Panc1 (cell line): ENCODE measurements at places on chromosomes 12 and 14. TPM values are rescaled to one million over a fixed set of nuclear protein-coding genes. Genes with fewer than 3 reads are reported as not detected.

- H3K27me3 ChIP-seq = no peaks in the 10 kb centered on the region
- no peaks in the 10 kb centered on the region for H3K36me3 ChIP-seq
- no peak overlapping the region for H3K4me3 ChIP-seq
- no peak overlapping the region for H3K27ac ChIP-seq
- H3K4me1 ChIP-seq = no peaks in the 10 kb centered on the region
- no peak for DNase-seq
Observed at GRCh38 chr12:113271466-113271852, 50.2 kb downstream of the TPCN1 start.

Gene KLHL33
- not detected for total RNA-seq

GRCh38 chr12:69092137-69092536 lies 147.2 kb upstream of the CPSF6 start:
- DNase-seq = no peak
- no peak overlapping the region for H3K4me3 ChIP-seq
- peaks cover 8% of the 10 kb centered on the region; the same call in 1 of the 2 replicates for H3K27me3 ChIP-seq
- no peaks in the 10 kb centered on the region for H3K36me3 ChIP-seq

- no peaks in the 10 kb centered on the region for H3K4me1 ChIP-seq
- no peak overlapping the region for H3K4me3 ChIP-seq
- no peak overlapping the region for H3K27ac ChIP-seq
- H3K36me3 ChIP-seq = peaks cover 27% of the 10 kb centered on the region
Observed at GRCh38 chr14:102029956-102030355, 56.9 kb downstream of the HSP90AA1 start.

DNA sequence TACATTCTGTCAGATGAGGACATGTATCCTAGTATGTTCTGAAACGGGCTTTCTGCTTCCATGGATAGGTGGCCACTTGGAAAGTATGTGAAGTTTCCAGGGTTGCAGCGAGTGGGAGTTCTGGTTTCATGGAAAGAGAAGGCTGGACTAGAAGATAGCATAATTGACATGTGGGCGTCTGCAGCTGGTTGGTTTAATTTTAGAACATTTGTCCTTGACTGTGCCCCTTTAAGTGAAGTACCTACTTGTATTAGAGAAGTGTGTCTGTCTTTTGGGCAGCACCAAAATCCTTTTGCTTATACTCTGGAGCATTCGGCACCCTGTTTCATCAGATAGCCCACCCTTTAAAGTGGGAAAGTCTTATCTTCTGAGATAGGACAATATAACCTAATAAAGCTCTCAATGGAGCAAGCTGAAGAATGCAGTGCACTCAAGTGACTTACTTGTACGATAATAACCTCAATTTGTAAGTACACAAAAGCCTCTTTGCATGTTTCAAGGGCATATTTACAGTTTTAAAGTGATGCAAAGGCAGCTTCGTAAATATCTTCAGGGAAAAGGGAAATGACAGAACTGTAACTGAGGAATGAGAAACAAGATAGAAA lies 35.2 kb downstream of the NTN4 start:
- no peaks in the 10 kb centered on the region for H3K4me1 ChIP-seq
- H3K27me3 ChIP-seq = no peaks in the 10 kb centered on the region
- no peak overlapping the region for H3K4me3 ChIP-seq
- no peaks in the 10 kb centered on the region for H3K36me3 ChIP-seq
- no peak for DNase-seq

Gene TAS2R9
- total RNA-seq = not detected

DNA sequence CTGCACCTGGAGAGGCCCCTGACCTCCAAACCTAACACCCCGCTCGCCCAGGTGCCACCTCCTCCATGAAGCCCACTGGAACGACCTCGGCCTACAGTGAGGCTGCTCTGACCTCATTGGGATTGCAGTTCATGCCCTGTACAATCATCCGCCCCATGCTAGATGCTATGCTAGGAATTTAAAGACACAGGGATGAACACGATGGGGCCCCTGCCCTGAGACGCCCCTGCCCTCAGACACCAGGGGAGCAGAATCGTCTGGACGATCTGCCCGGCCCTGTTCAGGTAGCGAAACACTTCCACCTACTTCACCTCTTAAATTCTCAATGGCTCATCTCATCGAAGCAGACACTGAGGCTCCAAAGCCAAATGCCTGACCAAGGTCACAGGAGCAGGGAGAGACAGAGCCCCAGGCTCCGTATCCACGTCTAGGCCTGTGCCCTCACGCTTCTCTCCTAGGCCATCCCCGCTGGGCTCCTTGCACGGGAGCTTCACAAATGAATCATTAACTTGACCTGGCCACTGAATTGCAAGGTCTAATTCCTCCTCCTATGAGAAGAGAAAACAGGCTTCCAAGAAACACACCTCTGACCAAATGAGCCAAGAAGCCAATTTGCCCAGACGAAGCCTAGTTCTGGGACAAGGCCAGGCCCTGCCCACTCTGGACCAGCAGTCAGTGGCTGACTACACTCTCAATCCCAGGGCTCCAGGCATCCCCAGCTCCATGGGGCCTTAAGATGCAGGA lies 35.2 kb downstream of the SCARB1 start:
- no peaks in the 10 kb centered on the region for H3K27me3 ChIP-seq
- H3K4me1 ChIP-seq = peaks cover 55% of the 10 kb centered on the region
- H3K36me3 ChIP-seq = no peaks in the 10 kb centered on the region
- no peak overlapping the region for H3K4me3 ChIP-seq
- DNase-seq = no peak
- peak overlapping the region; percentile 91 for H3K27ac ChIP-seq

GRCh38 chr12:78035901-78036606 lies 205.4 kb downstream of the NAV3 start:
- no peak overlapping the region for H3K4me3 ChIP-seq
- H3K36me3 ChIP-seq = no peaks in the 10 kb centered on the region
- DNase-seq = no peak
- H3K27ac ChIP-seq = no peak overlapping the region
- H3K4me1 ChIP-seq = no peaks in the 10 kb centered on the region

- H3K4me1 ChIP-seq = peaks cover 27% of the 10 kb centered on the region
- no peak overlapping the region for H3K4me3 ChIP-seq
- DNase-seq = no peak
Observed at GRCh38 chr14:103391048-103391447, 5.8 kb downstream of the MARK3 start.

Gene GALNT6
- total RNA-seq = 6.5 TPM

DNA sequence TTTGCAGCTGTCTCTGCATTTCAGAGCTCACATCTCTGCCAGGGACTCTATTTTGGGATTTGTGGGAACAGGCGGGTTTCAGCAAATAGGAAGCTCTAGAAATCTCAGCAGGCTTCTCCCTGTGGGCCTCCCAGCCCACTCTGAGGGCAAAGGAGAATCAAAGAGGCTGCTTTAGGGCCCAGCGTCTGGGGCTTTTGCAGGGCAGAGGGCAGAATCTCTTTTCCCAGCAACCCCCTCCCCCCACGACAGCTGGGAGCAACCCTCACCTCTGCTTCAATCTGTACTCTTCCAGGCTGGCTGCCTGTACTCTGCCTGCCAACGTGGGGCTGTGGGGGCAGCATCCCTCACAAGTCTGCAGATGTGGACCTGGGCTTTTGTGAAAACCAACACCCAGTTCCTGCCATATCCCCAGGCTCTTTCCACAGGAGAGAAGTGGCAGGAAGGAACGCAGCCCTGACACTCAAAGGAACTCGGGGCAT lies 529.6 kb upstream of the TBX3 start:
- no peaks in the 10 kb centered on the region for H3K27me3 ChIP-seq
- no peaks in the 10 kb centered on the region for H3K36me3 ChIP-seq
- no peaks in the 10 kb centered on the region for H3K4me1 ChIP-seq
- H3K4me3 ChIP-seq = no peak overlapping the region

DNA sequence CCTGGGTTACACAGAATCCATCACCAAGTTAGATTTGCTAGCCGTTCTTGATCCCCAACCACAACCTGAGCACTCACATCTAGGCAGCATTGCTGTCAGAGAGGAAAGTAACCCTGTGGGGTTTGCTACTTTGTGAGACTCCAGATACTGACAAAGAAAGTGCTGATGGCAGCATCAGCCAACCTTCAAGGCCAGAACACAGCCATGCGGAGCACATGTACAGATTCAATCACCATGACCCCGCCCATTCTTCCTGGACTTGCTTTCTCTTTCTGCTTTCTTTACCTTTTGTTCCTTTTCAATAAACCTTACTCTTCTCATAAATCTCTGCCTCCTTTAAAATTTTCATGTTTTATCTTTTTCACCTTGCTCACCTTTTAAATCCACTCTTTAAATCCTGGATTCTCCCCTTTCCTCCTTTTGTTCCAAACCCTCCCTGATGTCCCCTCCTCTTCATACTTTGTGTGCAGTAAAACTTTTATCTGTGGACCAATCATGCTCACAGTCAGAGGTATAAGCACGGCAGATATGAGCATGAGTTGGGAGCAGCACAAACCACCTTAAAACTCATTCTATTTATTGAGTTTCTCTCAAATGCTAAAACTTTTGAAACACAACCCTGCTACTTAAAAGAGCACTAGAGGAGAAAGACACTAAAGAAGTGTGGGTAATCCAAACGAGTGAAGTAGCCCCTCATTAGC lies 21.9 kb upstream of the CERS5 start:
- H3K27ac ChIP-seq = peak overlapping the region; percentile 73
- H3K36me3 ChIP-seq = peaks cover 14% of the 10 kb centered on the region
- no peak overlapping the region for H3K4me3 ChIP-seq
- DNase-seq = no peak
- H3K4me1 ChIP-seq = peaks cover 29% of the 10 kb centered on the region

DNA sequence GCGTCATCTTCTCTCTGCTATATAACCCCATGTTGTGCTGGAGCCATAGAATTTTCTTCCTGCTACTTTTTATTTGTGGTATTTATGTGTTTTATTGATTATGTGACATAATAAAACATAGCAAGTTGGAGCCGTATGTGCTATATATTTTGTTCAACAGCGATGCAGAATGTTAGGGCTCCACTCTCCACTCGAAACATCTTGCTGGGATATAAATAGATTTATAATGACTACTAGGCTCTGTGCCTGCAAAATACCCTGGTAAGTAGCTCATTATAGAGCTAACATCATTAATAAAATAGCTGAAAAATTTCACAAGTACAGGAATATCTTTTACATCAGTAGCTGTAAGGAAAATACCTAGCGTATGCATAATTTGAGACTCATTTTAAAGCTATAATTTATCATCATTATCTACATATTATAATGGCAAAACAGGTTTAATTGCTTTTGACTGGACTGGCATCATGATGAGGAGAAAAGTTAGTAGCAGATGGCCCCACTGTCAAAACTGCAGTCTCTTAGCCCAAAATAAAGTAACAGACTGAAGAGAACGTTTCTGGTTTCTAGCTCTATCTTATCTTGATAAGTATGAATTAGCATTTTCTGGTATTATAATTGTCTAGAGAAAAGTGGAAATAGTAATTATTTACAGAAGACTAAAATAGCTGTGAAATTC lies 263.0 kb downstream of the NEDD1 start:
- DNase-seq = no peak
- H3K4me3 ChIP-seq = no peak overlapping the region
- no peaks in the 10 kb centered on the region for H3K27me3 ChIP-seq
- H3K27ac ChIP-seq = no peak overlapping the region

Gene CCDC197
- not detected for total RNA-seq

Gene CISTR
- total RNA-seq = not detected

- H3K4me3 ChIP-seq = peak overlapping the region; percentile 57
- H3K36me3 ChIP-seq = no peaks in the 10 kb centered on the region
- no peaks in the 10 kb centered on the region for H3K27me3 ChIP-seq
- DNase-seq = no peak
- H3K27ac ChIP-seq = peak overlapping the region; percentile 82; the same call in 1 of the 2 replicates
Observed at GRCh38 chr14:81169711-81170103, 51.1 kb downstream of the GTF2A1 start.

Gene RNU4-1
- total RNA-seq = 1,565 TPM

Gene KRT86
- 1.1 TPM for total RNA-seq

DNA sequence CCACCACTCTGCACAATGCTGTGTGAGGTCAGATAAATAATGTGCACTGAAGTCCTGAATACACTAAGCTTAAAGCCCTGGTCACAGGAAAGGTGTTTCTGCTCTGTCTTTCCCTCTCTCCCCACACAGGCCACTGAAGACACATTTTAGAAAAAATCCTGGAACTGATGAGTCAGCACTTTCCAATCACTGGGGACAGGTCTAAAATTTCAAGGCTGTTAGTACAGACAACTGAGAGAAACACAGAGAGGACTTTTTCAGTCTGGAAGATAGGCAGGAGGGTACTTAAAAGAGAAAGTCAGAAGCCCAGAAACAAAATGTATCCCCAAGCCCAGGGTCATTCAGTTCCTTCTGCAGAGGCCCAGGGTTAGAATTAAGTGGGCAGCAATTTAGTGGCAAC lies 333.9 kb upstream of the CCDC196 start:
- no peak for DNase-seq
- H3K27me3 ChIP-seq = no peaks in the 10 kb centered on the region; the same call in 1 of the 2 replicates
- H3K27ac ChIP-seq = no peak overlapping the region
- H3K4me1 ChIP-seq = no peaks in the 10 kb centered on the region
- H3K36me3 ChIP-seq = no peaks in the 10 kb centered on the region

- H3K4me3 ChIP-seq = no peak overlapping the region
- H3K27ac ChIP-seq = no peak overlapping the region
- peaks cover 14% of the 10 kb centered on the region for H3K4me1 ChIP-seq
- no peaks in the 10 kb centered on the region for H3K27me3 ChIP-seq
Observed at GRCh38 chr12:64556231-64556630, 54.1 kb upstream of the RASSF3 start.

DNA sequence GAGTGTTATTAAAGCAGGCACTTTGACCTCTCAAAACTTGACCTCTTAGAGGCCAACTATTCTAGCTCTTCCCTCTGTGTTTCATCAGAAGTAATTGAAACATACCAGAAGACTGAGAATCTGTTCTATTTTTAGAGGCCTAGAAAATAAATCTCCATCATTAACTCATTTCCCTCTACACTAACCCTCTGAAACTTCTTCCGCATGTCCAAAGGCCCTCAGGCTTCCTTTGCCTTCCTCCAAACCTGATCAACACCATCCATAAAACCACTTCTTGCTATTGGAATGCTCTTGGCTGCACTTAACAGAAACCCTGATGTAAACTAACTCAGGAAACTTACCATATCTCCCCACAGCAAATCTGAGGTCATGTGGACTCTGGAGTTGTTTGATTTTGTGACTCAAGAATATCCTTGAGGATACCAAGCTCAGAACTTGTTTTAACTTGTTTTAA lies 196.4 kb downstream of the RPAP3 start:
- H3K4me1 ChIP-seq = no peaks in the 10 kb centered on the region
- H3K36me3 ChIP-seq = no peaks in the 10 kb centered on the region
- DNase-seq = no peak
- H3K27ac ChIP-seq = no peak overlapping the region
- no peak overlapping the region for H3K4me3 ChIP-seq

DNA sequence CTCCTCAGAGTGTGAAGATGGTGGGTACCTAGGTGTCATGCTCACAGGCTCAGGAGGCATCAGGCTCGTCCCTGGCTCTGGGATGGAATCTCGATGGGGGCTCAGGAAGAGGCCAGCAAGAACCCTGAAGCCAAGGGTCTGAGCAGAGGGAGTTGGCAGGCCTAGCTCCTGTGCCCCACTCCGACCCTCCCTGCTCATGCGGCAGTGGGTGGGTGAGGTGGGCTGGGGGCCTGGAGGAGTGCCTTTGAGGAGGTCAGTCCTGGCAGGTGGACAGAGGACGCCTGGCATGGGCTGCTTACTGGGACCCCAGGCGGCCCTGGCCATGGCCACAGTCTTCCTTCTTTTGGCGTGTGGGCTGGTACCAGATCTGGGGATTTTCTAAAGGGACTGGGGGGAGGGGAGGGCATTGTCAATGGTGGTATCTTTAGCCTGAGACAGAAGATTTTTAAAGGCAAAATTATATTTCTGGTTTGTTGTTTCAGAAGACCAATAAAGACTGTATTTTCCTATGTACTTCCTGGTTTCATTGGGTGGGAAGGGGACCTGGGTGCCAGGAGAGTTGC lies 16.0 kb downstream of the LRTM2 start:
- no peak overlapping the region for H3K4me3 ChIP-seq
- no peaks in the 10 kb centered on the region for H3K27me3 ChIP-seq
- no peak overlapping the region for H3K27ac ChIP-seq
